Activated CD4-positive, alpha-beta memory T cell treated with anti-CD3 and anti-CD28 coated beads for 36 hours (primary cell): ENCODE measurements at places on chromosomes 12 and 14.

- no peak for DNase-seq
Measured at GRCh38 chr12:54592316-54592715, 3.9 kb upstream of the PPP1R1A start.

DNA sequence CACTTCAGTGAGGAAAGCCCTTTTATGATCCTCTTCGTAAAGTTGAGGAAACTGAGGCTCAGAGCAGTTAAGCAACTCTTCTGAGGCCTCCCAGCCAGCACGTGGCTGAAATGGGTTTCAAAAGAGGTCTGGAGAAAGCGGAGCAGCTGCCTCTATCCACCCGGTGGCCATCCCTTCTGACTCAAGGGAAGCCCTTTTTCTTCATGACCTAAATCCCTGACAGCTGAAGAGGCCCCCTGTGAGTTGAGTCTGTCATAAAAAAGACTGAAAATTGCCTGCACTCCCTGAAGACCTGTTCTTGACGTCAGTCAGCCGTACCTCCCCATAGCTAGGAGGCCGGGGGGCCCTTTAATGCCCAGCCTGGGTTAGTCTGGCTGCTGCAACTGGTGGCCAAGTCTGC lies 10.7 kb downstream of the CMKLR1 start:
- no peak for DNase-seq

GRCh38 chr14:41051801-41052200 lies 554.9 kb upstream of the LRFN5 start:
- no peak for DNase-seq

- peak; percentile 85 for DNase-seq
Measured at GRCh38 chr12:120252071-120252906, 13.2 kb downstream of the PXN start.

DNA sequence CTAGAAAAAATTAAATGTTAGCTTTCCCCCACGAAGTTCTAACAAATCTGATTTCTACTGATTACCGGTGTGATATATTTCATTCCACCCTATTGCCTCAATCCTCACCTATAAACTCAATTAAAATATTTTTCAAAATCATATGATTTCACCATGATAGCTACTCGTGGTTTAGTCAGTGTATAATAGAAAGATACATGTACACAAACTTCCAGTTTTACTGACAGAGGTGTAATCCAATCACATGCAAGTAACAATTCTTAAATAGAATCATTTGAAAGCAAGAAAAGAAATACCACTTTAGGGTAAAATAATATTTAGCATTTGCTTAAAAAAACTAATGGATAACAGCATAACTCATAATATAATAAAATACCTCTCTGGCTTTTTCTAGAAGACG lies 55.0 kb upstream of the C12orf50 start:
- no peak for DNase-seq

DNA sequence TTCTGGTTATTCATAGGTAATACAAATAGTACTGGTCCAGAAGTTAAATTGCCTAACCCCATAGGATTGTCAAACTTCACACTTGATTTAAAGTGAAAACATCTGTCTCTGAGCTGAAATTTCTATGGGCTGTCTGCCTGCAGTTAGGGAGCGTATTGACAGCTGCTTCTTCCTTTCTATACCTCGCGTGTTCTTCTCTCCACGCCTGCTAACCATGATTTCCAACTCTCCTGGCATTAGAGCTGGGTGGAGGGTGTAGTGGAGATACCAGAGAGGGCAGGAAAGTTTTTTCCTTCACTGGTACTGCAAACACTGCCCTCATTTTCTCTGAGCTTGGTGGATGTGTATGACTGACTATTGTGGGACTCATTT lies 429.0 kb upstream of the FBXO33 start:
- DNase-seq, result no peak

DNA sequence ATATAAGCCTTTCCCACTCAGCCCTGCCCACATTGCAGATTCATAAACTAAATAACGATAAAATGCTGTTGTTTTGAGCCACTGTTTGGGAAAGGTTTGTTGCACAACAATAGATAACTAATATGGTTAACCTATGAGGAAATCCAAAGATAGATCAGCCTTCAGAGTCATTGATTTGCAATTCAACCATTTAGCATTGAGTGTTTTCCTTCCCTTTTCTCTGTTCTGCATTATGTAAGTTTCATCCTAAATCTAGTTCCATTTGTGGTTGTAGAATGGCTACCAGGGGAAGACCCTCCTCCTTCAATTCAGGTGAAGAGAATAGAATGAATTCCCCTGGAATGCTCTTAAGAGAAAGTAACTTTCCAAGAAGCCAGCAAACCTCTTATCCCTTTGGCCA lies 19.6 kb downstream of the TC2N start:
- no peak for DNase-seq

DNA sequence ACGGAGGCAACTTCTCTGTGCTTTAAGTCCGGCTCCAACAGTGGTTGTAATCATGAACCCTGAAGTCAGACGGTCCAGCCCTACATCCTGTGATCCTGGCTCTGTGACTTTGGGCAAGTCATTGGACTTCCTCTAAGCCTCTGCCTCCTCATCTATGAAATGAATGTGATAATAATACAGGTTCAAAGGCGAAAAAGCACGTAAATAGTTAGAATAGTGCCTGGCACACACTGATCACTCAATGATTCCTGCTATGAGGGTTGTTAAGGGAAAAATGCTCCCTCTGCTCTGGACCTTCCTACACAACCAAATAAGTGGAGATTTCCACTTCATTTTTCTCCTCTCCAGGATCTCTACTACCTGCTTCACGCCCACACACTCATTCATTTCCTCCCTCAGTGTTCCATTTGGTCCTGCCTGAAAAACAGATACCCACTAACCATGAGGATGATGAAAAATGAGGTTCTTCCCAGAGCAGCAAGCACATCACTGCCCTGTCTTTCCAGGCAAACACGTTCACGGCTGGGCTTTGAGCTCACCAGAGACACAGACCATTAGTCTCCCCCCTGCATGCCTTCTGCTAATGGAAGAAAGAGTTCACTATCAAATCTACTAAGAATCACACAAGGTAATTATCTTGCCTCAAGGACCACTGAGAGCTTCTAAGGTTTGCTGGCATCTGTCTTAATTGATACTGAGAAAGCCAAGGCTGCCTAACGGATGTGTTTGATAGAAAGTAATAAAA lies 13.2 kb downstream of the NUAK1 start:
- DNase-seq, result no peak

DNA sequence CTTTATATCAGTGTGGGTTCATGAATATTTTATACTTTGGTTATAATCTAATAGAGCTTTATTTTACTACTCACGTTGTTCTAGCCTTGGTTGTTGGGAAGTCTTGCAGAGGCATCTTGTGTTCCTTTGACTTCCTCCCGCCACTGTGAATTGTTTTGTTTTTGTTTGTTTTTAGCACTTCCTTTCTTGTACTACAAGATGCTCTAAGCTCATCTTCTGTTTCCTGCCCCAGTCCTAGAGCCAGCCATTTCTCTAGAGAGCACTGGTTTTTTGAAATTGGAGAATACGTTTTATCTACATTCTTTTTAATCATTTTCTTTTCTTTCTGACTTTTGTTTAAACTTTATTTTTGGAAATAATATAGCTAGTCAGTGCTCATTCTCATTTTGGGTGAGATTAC lies 15.9 kb upstream of the NUBPL start:
- no peak for DNase-seq

DNA sequence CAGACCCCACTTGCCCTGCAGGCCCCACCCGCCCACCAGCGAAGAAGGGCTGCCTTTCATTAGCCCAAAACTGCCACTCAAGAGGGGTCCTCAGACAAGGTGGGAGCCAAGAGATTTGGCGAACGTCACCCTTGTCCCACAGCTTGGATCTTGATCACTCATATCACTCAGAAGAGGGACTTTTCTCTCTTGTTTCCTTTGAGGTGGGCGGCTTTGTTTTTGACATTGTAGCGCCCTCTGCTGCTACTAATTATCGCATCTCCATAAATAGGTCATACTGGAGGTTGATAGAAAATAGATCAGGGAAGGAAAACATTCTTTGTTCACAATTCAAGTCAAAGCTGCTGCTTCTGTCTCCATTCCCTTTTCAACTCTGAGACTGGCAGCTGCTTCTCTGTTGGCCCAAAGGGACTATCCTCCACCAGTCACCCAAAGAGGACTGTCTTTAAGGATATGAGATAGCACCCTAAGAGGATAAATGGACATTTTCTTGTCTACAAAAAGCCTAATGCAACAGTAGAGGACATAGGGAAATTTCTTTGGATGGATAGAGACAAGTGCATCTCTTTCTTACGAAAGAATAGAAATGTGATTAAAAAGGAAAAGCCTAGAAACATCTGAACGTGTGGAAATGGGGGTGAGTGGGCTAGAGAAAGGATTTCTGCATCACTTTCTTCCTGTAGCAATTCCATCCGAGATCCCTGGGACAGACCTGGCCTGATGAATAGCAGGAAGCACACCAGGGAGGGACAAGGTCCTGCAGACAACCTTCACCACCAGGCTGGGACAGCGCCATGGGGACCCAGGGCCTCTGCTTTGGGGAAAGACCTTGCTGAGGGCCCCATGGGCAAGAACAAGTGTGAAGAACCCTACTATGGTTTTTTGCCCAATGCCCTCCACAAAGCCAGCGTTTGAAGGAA lies 115.8 kb downstream of the DAD1 start:
- DNase-seq, result no peak

DNA sequence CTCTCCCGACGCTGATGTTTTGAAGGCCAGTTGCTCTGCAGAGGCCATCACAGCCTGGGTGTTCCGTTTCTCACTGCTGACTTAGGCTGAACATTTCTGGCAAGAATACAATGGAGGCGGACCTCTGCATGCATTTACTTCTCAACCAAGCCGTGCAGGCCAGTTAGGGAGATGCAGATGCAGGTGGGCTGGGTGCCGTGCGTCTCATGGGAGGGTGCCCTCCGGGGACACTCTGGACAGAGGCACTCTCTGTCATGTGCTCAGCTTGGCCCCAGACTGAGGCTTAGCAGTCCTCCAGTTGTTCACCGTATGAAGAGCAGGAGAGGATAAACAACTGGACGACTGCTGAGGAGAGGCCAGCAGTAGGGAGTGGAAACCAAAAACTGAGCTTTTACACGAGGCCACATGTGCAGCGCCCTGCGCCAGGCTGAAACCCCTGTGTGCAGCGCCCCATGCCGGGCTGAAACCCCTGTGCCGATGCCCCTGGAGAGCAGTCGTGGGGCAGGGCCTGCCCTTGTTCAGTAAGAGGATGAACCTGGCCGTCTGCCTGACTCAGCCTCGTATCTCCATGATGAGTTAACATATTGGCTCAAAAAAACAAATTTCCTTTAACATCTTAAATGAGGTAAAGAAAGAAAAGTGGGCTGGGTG lies 32.3 kb downstream of the DDX51 start:
- DNase-seq, result no peak

DNA sequence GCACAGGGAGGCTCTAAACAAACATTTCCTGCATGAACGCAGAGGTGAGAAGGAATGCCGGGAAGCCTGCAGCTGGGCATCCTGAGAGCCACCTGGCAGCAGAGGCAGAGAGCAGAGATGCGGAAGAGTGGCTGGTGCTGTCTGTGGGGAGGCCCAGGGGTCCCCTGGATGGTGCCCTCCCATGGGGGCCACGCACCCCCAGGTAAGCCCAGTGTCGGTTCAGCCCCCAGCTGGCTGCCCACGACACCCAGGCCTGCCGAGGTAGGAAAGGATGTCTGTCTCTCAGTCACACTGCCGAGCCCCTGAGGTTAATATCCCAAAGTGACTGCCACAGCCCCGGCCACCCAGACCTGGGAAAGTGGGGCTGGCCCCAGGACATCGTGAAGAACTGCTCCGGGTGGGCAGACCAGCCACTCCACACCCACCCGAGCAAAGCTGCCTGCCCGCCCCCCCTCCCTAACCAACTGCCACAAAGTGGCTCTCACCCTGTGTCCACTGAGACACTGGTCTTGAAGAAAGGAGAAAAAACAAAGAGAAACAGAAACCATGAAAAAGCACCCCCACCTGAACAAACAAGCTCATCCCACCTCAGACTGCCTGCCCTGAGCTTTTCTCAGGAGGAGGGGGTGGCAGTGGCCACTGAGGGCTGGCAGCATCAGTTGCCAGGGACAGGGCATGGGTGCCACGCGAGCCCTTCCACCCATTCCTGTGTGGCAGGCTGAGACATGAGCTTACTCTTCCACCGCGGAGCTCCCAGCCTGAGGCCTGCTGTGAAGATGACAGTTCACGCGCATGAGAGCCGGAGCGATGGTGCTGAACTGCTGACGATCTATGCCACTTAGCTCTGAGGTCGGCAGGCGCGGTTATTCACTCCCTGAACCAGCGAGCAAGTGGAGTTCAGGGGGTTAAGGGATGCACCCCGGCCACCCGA lies 40.8 kb downstream of the CCDC88C start:
- DNase-seq, result no peak

DNA sequence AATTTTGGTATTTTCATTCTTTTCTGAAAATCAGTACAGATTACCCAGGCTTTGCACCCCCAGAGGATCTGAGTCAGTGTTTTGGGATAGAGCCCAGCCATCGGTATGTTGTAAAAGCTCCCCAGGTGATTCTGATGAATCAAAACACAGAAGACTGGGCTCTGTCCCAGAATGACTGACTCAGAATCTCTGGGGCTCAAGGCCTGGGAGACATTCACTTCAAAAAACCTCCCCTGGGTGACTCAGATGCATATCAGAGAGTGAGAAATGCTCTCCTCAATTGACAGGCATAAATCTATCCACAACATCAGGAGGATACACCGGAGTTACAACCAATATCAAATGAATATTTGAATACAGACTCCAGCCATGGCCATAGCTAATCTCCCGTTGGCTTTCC lies 32.6 kb downstream of the SLC35F4 start:
- no peak for DNase-seq

GRCh38 chr14:73392329-73393257 lies 65.8 kb downstream of the NUMB start:
- DNase-seq, result peak; percentile 20

- DNase-seq, result no peak
Measured at GRCh38 chr14:94884616-94885230, 114.8 kb upstream of the GSC start.

- no peak for DNase-seq
Measured at GRCh38 chr14:81276073-81277069, 55.6 kb upstream of the GTF2A1 start.

GRCh38 chr14:55954108-55954507 lies 164.1 kb upstream of the PELI2 start:
- DNase-seq, result no peak

GRCh38 chr12:91741932-91742331 lies 403.7 kb downstream of the BTG1 start:
- no peak for DNase-seq

DNA sequence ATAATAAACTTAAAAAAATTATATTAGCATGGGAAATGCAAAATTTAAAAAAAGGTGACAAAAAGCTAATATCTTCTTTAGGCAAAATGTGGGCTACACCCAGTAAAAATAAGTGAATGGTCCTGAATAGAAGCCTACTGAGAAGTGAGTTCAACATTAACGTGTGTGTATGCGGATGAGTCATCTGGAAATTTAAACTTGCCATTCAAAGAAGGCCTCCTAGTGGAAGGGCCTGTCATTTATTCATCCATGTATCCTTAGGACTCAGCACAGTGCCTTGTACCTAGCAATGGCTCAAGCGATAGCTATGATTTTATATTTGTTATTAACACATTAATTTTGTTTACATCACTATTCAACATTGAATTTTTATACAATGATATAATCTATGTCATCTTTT lies 226.2 kb downstream of the NUBPL start:
- no peak for DNase-seq
